Globus pallidus (tissue), 1 donor: ENCODE measurements at places on chromosomes 13 and 19.
A peak's percentile ranks its signal among the peaks of the same experiment; 100 is the strongest.

GRCh38 chr19:55303477-55303876, 19.7 kb downstream of the BRSK1 start:
- no peak for DNase-seq

DNA sequence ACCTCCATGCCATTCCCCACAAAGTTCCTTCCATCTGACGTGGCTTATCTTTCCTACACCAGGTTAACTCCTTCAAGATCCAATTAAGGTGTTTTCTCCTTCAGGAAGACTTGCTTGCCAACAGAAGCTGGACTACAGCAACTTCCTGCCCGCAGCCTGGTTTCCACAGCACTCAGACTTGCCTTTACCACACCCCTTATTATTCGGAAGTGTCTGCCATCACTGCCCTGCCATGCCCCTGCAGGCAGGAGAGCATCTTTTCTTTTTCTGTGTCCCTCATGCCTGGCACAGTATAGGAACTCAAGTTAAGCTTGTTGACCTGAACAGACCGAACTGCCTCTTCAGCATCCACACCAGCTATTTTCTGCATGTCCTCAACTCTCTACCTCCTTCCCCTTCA, 168.0 kb downstream of the FOXO1 start:
- DNase-seq = no peak

GRCh38 chr19:51480590-51480989, 2.3 kb downstream of the CEACAM18 start:
- DNase-seq = no peak

- no peak for DNase-seq
Measured at GRCh38 chr19:43126720-43127119, 44.2 kb upstream of the PSG2 start.

DNA sequence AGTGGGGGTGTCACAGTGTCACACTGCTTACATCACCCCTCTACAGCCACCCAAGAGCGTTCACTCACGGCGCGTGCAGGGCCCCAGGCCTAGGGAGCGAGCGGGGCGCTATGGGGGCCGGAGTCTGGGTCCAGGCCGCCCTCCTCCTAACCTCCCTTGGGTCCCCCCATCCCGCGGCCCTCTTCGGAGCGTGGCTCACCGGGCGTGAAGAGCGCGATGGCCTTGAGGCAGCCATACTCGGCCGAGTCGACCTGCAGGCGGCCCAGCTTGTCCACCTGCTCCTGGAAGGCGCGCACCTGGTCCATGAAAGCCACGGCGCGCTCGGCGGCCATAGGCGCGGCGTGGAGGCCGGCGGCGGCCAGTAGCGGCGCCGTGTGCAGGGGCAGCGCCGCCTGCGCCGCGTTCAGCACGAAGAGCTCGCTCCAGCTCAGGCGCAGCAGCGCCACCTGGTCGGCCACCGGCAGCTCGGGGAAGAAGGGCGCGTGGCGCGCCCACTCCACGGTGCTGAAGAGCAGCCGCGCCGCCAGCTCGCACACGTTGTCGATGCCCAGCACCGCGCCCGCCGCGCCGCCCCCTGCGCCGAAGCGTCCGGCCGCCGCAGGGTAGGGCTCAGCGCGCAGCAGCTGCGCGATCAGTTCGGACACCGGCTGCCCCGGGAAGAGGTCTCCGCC, 9.4 kb downstream of the OCEL1 start:
- peak; percentile 66 for DNase-seq

GRCh38 chr19:51742789-51743188, 8.9 kb downstream of the FPR1 start:
- DNase-seq = no peak

DNA sequence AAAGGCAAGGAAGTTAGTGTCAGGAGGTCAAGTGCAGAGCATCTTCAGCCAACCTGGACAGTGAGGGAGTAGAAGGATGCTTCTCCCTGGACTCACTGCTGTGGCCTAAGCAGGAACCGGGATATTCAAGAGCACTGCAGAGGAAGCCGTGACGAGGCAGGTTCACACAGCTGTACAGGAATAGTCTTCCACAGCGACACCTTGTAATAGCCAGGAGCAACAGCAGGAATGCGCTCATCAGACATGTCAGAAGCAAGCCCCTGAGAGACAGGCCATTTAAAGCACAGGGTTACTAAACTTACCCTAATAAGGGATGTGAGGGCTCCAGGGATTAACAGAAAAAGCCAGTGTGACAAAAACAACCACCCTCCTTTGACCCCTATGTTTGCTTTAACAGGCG, 3.5 kb upstream of the MED26 start:
- DNase-seq = no peak

DNA sequence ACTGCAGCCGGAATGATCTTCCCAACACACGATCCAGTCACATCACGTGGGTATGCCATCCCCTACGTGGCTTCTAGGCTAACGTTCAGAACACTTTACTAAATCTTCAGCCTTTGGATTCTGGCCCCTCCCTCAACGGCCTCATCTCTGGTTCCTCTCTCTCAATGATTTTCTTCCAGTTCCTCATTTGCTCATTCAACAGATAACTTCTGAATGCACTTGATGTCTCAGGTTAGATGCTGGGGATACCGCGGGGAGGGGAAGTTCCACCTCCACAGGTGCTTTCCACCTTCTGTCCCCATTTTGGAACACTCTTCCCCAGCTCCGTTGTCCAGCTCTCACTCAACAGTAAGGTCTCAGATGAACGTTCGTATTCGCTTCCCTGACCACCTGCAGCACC, 66.1 kb downstream of the ATP7B start:
- no peak for DNase-seq

GRCh38 chr13:38309397-38309796, 40.3 kb upstream of the UFM1 start:
- no peak for DNase-seq

DNA sequence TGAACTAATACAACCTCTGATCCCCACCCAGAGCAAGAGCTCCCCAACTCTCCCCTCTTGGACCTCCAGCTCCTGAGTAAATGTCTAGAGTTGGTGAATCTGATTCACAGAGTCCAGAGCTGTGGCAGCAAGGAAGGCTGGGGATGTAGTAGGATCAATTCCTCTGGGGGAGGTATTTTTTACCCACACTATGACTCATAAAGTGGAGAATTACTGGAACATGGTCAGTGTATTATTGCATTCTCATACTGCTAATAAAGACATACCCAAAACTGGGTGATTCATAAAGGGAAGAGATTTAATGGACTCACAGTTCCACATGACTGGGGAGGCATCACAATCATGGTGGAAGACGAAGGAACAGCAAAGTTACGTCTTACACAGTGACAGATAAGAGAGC, 496.7 kb downstream of the EFNB2 start:
- DNase-seq = no peak

DNA sequence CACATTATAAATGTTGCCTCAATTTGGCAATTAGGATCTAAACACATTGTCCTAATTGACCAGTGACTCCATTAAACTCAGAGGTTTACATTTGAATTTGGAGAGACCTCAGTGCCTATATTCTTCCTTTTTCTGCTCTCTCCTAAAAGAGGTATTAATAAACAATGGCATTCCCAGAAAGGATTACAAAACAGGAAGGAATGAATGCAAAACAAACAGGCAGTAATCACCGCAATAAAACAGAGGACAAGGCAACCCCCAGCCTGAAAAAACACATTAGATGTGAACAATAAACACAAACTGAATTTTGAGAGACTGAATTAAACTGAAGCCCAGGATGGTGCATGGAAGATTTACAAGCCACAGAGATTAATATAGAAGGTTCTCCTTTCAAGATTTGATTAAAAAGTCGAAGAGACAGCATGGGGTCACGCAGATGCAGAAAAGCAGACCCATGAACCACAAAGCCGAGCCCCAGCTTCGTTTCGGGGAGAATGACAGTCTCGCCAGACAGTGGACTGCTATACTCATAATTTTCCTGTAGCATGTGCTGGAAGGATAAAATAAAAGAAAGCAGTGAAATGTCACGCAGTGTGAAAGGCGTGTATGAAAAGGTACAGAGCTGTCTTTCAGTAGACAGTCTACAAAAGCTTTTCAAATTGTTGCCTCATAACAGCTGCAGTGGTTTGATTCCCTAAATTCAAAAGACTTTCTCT, 503.0 kb downstream of the LIG4 start:
- DNase-seq = no peak

DNA sequence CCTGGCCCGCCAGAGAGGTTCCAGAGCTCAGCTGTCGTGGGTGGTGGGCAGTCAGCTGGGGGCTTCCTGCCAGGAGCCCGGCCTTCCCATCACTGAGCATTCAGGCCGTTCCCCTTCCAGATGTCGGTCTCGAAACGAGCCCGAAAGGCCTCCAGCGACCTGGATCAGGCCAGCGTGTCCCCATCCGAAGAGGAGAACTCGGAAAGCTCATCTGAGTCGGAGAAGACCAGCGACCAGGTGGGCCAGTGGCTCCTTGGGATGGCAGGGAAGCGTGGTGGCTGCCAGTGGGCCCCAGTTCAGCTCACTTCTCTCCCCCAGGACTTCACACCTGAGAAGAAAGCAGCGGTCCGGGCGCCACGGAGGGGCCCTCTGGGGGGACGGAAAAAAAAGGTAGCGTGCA, 19.3 kb downstream of the HDGFL2 start:
- DNase-seq = no peak
